ENCODE measurements at places on chromosomes 3 and 15. TPM values are rescaled to one million over a fixed set of nuclear protein-coding genes. Genes with fewer than 3 reads are reported as not detected.

TPRG1 gene
- 25.9 TPM for total RNA-seq

- no peak for DNase-seq
These were observed 253.6 kb downstream of the CNTN4 start for GRCh38 chr3:2352134-2352762.

- DNase-seq = peak; percentile 90
These were observed 203.8 kb downstream of the UACA start for GRCh38 chr15:70559265-70560239.

GRM2 gene
- total RNA-seq = 0.24 TPM

CLDN16 gene
- total RNA-seq = not detected

DNA sequence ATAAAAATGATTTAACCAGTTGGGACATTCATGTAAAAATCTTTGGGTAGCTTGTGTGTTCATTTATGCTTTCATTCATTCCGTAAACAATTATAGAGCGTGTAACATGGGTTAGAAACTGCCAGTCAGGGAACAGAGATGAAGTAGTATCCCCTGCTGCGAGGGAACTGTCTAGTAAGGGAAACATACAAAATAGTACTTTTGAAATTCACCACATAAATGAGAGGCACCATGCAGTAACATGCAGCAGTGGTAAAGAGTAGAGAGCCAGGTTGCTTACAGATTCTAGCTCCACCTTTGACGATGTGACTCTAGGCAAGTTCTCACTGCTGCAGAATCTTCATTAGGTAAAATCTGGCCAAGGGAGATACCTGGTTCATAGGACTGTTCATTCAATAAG, 938 bp downstream of the DZIP3 start:
- DNase-seq = peak; percentile 64

DNA sequence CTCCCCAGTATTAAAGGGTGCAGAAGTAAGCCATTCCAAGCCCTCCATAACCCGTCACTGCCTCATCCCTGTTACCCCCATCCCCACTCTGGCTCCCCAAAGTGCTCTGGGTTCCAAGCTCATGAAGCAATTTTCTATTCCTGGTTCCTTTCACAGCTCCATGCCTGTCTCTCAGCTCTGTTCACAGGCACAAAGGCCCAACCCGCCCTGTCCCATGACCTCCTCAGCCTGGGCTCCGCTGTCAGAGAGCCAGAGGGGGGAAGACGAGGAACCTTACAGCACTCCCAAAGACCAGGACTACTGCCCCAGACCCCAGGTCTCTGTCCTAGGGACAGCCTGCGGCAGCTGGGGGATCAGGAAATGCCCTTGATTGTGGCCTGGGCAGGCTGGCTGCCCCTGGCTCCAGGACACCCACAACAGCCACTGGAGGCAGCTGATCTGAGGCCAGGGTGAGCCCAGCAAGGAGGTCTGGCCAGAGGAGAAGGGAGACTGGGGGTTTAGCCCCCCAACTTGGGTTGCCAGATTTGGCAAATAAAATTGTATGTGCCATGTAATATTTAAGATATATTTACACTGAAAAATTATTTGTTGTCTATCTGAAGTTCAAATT, 43.2 kb upstream of the LINGO1 start:
- no peak for DNase-seq

DNA sequence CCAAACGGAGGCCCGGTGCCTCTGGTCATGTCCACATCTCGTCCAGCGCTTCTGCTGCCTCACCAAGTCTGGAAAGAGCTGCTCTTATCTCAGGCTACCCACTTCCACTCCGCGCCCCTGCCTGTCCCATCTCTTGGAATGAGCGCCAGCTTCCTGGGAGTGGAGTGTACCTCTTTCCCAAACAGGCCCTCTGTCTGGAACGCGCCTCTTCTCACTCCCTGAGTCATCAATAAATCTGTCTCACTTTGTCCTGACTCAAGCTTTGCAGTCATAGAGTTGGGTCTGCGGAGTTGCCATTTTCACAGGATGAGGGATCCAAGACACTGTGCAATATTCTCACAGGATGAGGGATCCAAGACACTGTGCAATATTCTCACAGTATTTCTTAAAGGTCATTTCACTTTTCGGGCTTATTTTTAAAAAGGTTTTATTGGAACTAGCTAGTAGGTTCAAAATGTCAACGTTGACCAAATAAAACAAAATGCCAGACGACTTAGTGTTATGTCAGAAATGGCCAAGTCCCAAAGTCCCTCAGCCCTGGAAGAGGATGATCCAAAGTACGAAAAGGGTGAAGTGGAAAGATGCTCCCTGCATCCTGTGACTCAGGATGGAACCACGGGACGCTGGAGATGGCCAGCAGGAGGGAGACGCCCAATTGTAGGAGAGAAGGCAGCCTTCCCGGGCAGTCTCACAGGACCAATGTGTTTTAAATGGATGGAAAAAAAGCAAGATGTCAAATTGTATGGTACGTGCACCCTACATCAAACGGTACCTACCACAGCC, 81.1 kb downstream of the CHSY1 start:
- DNase-seq = no peak

GOLGA8T gene
- total RNA-seq = not detected

- no peak for DNase-seq
These were observed 167.2 kb upstream of the TSC22D2 start for GRCh38 chr3:150240891-150241290.

DNA sequence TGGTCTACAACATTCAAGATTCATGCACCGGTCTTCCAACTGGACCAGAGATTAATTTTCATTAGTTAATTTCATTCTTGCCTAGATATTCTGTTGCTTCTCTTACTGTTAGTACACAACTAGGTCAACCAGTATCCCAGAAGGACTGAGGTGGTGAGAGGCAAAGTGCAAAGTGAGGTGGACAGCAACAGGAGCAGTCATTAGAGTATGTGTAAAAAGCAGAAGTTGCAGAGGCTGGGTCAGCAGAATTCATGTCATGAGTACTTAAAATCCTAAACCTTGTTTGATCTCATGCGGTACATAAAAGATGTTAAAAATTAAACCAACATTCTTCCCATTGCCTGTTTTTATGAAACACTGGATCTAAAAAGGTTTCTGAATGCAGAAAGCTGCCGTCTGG, 46.7 kb downstream of the PARP14 start:
- no peak for DNase-seq

RGMA gene
- not detected for total RNA-seq

GRCh38 chr3:72256716-72257115, 471.8 kb upstream of the PROK2 start:
- DNase-seq = no peak

EAF2 gene
- total RNA-seq = 13.7 TPM

STRA6 gene
- not detected for total RNA-seq

GRCh38 chr3:44926921-44927320, 49.1 kb downstream of the ZDHHC3 start:
- DNase-seq = no peak

- no peak for DNase-seq
These were observed 213.7 kb downstream of the PDCD6IP start for GRCh38 chr3:34012102-34012461.

GRCh38 chr3:43629741-43630140, 7.9 kb upstream of the ANO10 start:
- no peak for DNase-seq

ALDH1A3 gene
- not detected for total RNA-seq

CCDC33 gene
- total RNA-seq = not detected

GRCh38 chr15:40722934-40723333, 28.0 kb downstream of the RAD51 start:
- DNase-seq = no peak

BSN gene
- 0.09 TPM for total RNA-seq

FGF7 gene
- total RNA-seq = not detected

DNA sequence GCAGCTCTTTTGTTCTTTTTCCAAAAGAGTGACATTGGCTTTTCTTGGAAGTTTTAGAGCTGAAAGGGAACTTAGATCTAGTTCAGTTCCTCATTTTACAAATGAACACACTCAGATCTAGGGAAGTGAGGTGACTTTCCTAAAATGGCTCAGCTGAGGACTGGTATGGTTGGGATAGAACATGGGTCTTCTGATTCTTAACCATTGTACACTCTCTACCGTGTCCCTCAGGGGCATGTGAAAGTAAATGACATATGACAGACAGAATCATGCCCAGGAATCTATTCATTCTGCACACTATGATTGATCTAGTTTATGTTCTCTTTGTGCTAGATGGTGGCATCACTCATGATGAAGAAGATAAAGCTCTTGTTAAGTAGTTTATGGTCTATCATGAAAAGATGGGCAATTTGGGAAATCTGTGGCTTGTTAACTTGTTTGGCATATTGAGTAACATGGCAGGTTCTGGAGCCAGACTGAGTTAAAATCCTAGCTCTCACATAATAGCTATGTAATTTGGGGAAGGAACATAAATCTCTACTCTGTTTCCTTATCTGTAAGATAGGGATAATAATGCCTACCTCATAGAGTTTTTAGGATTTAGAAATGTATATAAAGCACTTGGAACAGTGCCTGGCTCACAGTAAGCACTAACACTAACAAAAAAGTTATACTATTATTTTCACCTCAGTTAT, 30.9 kb downstream of the UBE2E1 start:
- DNase-seq = no peak

DNA sequence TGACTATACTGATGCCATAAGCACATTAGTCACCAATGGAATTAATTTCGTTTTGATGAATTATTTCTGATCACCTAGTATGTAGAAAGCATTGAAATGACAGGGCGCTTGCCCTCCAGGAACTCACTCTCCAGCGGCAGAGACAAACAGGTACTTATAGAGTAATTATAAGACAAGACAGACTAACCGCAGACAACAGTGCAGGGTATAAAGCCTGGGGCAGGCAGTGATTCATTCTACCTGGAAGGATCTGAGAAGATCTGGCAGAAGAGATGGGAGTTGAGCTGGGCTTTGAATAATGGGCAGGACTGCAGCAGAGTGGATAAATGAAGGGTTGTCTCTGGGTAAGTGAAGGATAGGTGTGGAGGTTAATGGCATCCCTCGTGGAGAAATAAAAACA, 331.8 kb downstream of the FGF12 start:
- DNase-seq = no peak

DNA sequence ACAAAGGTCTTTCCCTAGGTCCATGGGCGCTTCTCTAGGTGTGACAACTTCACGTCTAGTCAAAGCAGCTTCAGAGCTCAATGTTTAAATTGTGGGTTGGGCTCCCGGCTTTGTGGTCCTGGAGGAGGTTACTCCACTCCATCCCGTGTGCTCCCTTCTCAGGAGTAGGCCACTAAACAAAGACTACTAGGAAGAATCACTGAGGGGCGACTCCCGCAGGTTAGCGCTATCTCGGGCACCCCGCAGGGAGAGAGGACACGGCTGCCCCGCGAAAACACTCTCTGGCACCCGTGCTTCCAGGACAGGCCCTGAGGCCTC, 500 bp downstream of the PARP6 start:
- DNase-seq = no peak

DNA sequence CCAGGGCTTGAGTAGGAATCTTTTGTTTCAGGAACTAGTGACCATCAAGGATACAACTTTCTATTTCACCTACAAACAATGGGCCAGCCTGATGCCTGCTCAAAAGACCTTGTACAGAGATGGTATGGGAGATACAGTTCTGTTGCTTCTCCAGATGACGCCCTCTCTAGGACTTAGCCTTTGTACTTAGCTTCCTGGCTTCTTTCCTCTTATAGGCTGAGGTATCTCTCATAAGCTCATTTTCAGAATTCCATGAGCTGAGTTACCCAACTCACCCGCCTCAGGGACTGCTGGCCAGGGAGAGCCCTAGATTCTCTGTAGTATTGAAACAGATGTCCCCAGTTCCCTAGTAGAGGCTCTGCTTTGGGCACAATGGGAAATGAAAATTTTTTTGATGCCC, 8.6 kb upstream of the ZNF620 start:
- no peak for DNase-seq

DNA sequence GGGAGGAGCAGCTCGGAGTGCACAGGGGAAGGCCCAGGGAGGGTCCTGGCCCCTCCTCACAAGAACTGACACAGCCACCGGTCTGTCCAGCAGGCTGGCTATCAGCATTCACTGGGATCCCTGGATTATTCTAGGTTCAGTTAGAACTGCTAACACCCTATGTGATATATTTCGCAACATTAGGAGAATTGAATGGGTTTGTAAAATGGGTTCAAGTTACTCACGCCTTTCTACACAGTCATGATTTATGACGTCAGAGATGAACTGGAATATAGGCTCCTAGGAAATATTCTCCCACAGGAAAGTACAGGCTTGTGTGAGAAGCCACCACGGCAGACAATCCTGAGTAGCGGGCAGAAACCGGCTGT, 969 bp upstream of the BSN start:
- no peak for DNase-seq

GRCh38 chr15:81311752-81312464, 12.0 kb downstream of the STARD5 start:
- no peak for DNase-seq

FAM107A gene
- not detected for total RNA-seq

ECE2 gene
- not detected for total RNA-seq

- no peak for DNase-seq
These were observed 78.8 kb downstream of the FBN1 start for GRCh38 chr15:48566668-48567067.

POC1A gene
- 23.2 TPM for total RNA-seq

- DNase-seq = no peak
These were observed 10.3 kb downstream of the MASP1 start for GRCh38 chr3:187281191-187281714.

DNA sequence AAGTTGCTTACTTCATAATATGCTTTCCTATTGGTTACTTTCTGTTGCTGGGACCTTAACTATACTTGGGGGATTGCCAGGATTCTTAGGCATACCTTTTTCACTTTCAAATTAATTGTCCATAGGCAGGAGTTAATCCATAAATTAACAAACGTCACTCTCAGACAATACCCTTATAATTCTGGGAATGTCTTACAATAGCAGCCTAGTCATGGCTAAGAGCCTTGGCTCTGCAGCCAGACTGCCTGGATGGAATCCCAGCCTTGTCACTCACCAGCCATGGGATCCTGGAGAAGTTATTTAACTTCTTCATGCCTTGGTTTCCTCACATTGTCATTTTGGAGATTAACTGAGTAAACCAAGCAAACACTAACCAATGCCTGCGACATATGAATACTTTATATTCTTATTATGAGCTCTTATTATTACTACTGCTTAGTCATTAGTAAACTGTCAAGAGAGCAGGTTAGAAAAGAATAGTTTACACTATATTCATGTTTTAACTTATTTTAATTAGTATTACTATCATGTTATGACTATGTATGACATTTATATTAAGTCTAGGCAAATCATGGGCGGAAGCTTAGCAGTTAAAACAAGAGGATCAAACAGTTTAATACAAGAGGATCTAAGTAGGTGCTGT, 29.0 kb downstream of the GYG1 start:
- DNase-seq = peak; percentile 21

- DNase-seq = no peak
These were observed 25.6 kb downstream of the RHOA start for GRCh38 chr3:49386056-49386756.

GRCh38 chr3:139664958-139665357, 12.8 kb downstream of the NMNAT3 start:
- DNase-seq = no peak

GRCh38 chr3:18735005-18735404, 309.9 kb upstream of the SATB1 start:
- DNase-seq = no peak

HDAC11 gene
- 2.1 TPM for total RNA-seq

ZNF620 gene
- 4.9 TPM for total RNA-seq
